ENCODE measurements at places on chromosomes 7 and 10. TPM values are rescaled to one million over a fixed set of nuclear protein-coding genes. Genes with fewer than 3 reads are reported as not detected.

DNA sequence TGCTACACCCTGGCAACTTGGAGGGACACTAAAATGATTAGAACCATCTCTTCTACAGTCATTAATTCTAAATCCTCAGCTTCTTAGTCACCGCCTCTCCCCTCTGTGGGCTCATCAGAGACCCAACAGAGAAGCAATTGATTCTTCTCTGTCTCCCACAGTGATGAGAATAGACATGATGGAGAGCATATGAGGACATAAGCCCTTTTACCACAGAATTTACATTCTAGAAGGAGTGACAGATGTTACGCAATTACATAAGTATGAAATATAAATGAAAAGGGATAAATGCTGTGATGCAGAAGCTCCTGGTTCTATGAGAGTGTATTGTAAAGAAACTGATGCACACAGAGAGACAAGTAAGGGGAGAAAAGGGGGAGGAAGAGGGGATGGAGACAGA, 18.1 kb upstream of the ABCB5 start:
- no peak for DNase-seq

DNA sequence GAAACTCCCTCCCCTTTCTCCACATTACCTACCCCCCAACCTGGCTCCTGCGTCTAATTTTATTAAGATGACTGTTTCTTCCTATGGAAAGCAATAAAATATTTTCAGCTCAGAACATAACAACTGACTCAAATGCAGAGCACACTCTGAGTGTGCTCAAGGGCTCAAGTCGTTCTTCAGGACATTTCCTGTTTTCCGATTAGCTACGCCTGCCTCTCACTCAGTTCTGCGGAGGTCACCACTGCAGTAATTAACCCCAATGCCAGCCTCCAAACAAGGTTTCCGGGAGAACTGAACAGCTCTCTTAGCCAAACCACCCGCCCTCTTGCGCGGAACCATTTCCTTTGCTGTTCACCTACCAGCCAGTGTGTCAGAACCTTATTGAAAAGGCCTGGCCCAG, 19.3 kb downstream of the MYOF start:
- DNase-seq, result no peak

IFT22 gene
- 25.7 TPM for polyA plus RNA-seq

DNA sequence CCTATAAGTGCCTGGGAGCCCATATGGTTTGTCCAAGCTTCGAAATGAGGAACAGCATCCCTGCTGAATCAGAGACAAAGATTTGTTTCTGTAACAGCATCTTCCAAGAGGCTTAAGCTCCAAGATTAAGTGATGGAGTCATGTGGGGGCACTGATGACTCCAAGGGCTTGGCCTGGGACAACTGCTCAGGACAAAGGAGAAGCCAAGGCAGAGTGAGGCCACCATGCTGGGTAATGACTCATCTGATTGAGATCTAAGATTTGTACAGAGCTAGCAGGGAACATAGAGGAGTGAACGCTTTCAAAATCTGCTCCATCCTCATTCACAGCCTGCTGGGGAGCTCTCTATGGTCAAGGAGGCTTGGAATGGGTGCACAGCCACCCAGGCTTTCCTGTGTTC, 49.3 kb downstream of the C10orf120 start:
- DNase-seq, result no peak

DNA sequence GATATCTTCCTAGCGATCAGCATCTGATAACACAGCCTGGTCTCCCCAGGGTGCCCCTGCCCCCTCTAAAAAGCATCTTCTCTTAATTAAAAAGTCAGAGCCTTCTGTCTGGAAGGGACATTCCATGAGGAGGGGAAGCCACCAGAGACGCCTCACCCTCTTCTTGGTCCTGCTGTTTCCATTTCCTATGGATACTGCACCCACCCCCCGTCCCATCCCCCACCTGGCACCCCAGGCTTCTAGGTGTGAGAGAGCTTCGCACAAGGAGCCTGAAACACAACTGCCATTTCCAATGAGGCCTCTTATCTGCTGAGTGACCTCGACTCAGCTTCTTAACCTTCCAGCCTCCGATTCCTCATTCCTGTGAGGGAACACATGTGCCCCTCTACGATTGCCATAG, 51.4 kb downstream of the COL13A1 start:
- no peak for DNase-seq

- DNase-seq, result no peak
These were observed 22.4 kb upstream of the PPA1 start for GRCh38 chr10:70255329-70256299.

- no peak for DNase-seq
These were observed 56.3 kb downstream of the POU6F2 start for GRCh38 chr7:39033885-39034624.
